Stimulated activated naive B cell treated with anti-CD40 and anti-IgM and Interleukin-4, amounts not matched to agents 10 μg/mL and 1 μg/mL and 100 μg/mL, for 72 hours (primary cell): ENCODE measurements at places on chromosomes 1 and 21.

DNA sequence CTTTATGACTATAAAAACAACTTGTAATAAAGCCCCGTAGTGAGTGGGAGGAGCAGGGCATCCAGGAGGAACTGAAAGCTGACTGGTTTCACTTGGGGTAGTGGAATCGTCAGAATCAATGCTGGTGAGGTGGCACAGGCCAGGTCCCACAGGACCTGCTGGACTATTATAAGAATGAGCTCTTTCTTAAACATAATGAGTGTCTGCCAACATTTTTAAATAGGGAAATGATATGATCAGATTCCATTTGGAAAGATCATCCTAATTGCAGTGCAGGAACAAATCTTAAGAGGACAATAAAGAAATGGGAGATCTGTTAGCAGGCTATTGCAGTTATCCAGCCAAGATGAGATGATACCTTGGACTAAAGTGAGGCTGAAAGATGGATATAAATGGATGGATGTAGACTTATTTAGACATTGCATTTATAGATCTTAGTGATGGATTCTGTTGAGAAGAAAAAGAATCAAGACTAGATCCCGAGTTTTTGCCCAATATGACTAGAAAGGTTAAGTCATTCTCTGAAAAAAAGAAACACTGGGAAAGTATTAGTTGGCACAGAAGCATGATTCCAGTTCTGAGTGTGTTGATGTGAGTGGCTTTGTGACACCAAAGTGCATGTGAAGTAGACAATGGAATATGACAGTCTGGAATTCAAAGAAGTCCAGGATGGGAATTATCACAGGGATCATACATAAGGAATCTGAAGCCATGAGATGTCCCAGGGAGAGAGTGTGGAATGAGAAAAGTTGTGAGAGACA, 153.3 kb upstream of the SGIP1 start:
- peak overlapping the region; percentile 69 for H3K4me3 ChIP-seq
- peak overlapping the region; percentile 93 for H3K27ac ChIP-seq
- H3K4me1 ChIP-seq = peaks cover 56% of the 10 kb centered on the region
- H3K27me3 ChIP-seq = no peaks in the 10 kb centered on the region

DNA sequence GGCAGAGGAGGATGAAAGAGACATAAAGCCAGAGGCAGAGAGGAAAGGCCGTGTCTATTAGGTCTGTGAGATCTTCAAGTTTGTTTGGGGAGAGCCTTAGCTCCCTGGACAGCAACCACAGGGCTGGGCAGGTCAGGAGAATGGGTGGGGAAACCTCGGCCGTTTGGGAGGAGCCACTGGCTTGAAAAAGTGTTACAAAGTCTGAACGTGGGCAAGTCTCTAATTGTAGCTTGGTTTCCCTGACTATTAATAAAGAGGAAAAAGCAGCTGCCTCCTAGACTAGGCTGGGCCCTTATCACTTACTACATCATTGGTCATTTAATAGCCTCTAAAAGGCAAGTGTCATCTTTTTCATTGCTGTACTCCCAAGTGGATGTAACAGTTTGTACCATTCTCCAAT, at the start of gene CCDC17:
TSS of gene CCDC17 (minus strand) at position 83 of the 400 bp plus-strand sequence. CDS start 145 bp downstream, outside the sequence.
- no peaks in the 10 kb centered on the region for H3K27me3 ChIP-seq
- H3K36me3 ChIP-seq = peaks cover 36% of the 10 kb centered on the region

DNA sequence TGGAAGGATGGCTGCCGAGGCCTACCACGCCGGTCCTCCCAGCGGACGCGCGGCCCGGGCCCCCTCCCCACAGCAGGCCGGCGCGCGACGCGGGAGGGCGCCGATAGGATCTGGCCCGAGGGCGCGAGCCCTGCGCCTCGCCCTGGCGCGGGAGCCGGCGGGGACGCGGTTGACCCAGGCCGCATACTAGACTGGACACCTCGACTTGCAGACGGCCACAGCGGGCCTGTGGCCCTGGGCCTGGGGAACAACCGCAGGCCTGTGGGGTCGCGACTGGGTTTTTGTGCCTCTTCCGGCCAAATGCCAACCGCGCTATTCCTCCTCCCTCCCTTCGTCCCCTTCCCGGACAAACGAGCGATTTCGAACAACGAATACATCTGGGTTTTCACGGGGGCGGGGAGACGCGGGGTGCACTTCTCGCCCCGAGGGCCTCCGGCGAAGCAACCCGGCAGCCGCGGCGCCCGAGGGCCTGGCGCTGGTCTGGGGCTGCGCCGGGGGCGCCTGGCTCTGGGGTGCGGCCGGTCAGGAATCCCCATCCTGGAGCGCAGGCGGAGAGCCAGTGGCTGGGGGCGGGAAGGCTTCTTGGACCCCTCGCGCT, 2.4 kb downstream of the NHLH2 start:
- H3K27ac ChIP-seq = peak overlapping the region; percentile 90
- peaks cover 4% of the 10 kb centered on the region for H3K4me1 ChIP-seq
- no peak for DNase-seq

- no peak for DNase-seq
- no peaks in the 10 kb centered on the region for H3K4me1 ChIP-seq
- no peak overlapping the region for H3K4me3 ChIP-seq
- no peak overlapping the region for H3K27ac ChIP-seq
- H3K36me3 ChIP-seq = no peaks in the 10 kb centered on the region
Observed at GRCh38 chr1:81998165-81998564, 197.4 kb downstream of the ADGRL2 start.

DNA sequence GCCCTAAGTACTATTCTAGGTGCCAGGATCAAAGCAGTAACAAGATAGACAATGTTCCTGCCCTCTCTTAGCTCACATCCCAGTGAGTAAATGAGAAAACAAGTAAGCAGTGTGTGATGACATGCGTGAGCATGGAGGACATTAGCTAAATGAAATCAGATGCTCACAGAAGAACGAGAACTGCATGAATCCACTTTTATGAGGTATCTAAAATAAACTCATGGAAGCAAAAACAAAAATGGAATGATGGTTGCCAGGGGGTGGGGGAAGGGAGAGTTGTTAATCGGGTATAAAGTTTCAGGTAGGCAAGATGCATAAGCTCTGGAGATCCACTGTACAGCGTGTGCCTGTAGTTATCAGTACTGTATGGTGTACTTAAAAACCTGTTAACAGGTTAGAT, 195.1 kb downstream of the HHAT start:
- H3K4me1 ChIP-seq = no peaks in the 10 kb centered on the region
- H3K36me3 ChIP-seq = peaks cover 2% of the 10 kb centered on the region
- no peaks in the 10 kb centered on the region for H3K27me3 ChIP-seq
- no peak overlapping the region for H3K27ac ChIP-seq
- H3K4me3 ChIP-seq = no peak overlapping the region
- DNase-seq = no peak

DNA sequence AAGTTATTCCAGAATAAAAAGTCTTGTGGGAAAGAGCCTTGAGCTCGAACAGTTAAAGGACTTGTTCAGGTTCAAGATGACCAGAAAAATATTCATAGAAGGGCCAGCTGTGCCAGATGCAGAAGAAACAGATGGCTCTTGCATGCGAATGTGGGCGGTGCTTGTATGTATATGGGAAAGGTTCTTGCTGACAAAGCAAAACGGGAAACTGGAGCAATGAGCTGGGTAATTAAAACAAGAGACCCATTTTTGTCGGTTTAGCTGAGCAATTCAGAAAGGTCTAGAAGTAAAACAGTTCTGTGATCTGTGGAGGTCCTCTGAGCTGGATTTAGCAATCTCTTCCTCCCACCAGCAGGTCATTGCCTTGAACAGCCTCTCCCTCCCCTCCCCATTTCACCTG, 107.2 kb upstream of the MARK1 start:
- H3K4me3 ChIP-seq = no peak overlapping the region
- peaks cover 5% of the 10 kb centered on the region for H3K27me3 ChIP-seq
- no peaks in the 10 kb centered on the region for H3K36me3 ChIP-seq
- H3K4me1 ChIP-seq = no peaks in the 10 kb centered on the region
- H3K27ac ChIP-seq = no peak overlapping the region

DNA sequence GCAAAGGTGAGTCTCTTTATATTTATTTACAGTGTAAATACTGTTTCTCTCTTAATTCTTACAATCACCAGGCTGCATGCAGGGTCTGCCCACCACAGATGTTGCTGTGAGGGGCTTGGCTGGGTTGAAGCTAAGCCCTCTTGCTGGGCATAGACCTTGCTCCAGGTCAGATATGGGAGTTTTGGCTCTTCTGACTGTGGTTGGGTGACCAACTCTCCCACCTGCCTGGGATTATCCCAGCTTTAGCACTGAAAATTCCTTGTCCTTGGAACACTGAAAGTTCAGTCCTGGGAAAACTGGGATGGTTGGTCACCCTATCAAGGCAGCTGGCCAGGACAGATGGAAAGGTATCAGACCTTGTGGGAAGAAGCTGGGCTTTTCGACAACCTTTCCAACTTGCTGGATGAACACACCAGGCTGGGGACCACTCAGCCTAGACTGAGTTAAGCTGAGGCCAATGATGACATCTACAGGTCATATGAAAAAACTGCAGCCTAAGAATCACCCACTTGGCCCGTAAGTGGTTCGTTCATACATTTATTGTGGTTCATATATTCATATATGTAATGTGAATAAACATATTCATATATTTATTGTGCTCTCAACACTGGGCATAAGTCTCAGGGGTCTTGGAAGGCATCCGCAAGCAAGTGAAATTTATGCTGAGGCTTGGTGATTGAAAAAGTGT, 26.6 kb upstream of the HPDL start:
- no peaks in the 10 kb centered on the region for H3K27me3 ChIP-seq
- H3K4me1 ChIP-seq = peaks cover 31% of the 10 kb centered on the region
- no peak overlapping the region for H3K27ac ChIP-seq
- DNase-seq = peak; percentile 11
- no peaks in the 10 kb centered on the region for H3K36me3 ChIP-seq

DNA sequence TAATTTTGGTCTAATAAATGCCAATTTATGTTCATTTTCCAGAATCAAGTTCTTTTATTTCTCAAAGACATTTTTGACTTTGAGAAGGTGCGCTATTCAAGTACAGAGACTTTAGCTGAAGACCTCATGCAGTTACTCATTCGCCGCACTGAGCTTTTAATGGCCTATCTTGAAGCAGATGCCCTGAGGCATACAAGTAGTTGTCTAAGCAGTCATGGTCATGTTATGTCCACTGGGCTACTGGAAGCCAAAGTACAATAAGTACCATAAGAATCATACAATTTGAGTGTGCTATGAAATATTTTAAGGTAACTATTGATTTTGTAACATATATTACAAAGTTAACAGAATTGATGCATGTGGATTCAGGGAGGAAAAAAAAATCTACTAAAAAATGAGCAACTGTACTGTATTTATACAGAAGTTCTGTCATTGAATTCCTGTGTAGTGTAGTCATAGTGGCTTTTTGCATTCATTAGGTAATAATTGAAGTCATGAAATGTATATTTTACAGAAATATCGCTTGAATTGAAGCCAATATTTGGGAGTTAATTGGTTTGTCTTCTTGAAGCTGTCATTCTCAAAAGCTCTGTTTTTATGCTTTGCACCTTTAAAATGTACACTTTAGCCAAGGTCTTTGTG, 13.5 kb upstream of the NEXN start:
- H3K27ac ChIP-seq = no peak overlapping the region
- H3K4me1 ChIP-seq = no peaks in the 10 kb centered on the region
- DNase-seq = no peak

GRCh38 chr21:45074818-45075595, 627 bp downstream of the ADARB1 start:
- DNase-seq = peak; percentile 43
- peak overlapping the region; percentile 89 for H3K4me3 ChIP-seq
- H3K27ac ChIP-seq = peak overlapping the region; percentile 91
- peaks cover 2% of the 10 kb centered on the region for H3K36me3 ChIP-seq
- no peaks in the 10 kb centered on the region for H3K27me3 ChIP-seq
